NCI-H2227 treated with DMSO at 0.1 percent for 48 hours (cell line): ENCODE measurements at places on chromosomes 5 and 9.

GRCh38 chr5:38796742-38797108, 49.1 kb upstream of the OSMR start:
- no peak for DNase-seq

DNA sequence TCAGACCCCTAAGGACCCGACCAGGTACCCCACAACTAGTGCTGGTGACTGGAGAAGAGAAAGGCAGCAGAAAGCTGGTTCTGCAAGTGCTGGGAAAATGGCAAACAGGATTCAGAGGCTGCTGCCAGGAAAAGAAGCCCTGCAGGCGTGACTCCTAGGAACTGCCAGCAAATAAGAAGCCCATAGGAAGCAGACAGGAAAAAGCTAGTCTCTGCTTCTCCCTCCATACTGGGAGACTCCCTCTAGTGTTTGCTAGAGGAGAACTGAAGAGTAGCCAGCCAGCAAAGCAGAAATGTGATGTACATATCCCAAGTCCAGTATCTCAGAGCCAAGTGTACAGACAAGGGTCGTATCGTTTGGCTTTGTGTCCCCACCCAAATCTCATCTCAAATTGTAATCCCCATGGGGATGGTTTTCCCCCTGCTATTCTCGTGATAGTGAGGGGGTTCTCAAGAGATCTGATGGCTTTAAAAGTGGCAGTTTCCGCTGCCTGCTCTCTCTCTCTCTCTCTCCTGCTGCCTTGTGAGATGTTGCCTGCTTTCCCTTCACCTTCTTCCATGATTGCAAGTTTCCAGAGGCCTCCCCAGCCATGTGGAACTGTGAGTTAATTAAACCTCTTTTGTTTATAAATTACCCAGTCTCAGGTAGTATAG, 38.1 kb upstream of the TUSC1 start:
- no peak for DNase-seq

DNA sequence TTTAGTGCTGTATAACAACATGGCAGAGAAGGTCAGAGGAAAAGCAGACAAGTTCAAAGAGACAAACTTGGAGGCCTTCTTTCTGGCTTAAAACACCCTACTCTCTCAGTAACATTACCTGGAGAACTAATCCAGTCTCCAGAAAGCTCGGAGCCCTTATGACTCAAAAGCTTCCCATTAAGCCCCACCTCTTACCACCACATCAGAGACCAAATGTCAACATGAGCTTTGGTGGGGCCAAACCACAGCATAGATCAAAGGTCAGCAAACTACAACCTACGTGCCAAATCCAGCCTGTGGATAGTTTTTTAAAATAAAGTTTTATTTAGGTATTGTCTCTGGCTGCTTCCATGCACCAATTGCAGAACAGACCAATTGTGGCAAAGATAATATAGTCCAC, 589.9 kb downstream of the DNAH5 start:
- no peak for DNase-seq

DNA sequence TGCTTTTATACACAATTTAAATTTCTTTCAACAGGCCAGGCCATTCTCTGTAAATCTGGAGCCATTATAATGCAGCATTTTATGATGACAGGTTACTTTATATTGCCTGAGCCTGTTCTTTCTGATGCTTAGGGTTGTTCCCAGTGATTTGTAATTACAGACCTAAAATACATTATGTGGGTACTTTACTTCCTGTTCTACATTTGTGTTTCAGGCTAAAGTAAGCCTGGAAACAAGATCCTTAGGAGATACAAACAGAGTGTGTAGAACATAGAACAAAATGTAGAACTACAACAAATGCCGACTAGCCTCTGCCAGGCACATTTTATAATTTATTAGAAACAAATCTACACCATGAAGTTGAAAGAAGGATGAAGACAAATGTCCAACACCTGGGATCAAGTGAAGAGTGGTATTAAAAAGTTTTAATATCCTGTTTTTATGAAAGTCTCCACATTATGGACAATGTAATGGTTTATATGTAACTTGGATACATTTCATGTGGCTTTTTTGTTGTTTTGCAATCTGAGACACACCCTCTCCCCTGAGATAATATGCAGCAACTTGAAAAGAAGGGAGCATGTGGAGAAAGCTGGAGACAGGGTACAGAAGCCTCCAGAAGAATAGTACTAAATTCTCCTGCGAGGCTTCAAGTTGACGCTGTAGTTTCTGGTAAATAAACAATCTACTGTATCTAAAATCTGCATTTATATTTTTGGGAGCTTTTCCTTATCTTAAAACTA, 46.9 kb downstream of the VCAN start:
- DNase-seq = no peak
